ENCODE measurements at places on chromosomes 4 and X.

GRCh38 chr4:55884093-55884850 is 30.8 kb downstream of the EXOC1 start:
- DNase-seq, result peak; percentile 78

DNA sequence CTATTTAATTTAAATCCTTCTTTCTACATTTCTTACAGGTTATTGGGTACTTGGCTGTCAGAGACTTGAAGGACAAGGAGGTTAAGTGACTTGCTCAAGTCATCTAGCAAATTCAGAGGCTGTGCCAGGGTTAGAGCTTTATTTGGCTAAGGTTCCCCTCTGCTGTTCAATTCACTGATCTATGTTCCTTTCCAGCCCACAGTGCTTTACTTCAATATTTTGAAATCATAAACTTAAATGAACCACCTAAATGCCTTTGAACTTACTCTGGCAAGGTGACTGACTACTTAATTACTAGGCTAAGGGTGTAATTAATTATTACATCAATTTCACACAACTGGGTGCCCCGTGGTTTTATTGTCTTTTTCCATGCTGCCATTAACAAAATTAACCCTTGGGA is 288.7 kb downstream of the CAMK2D start:
- no peak for DNase-seq

DNA sequence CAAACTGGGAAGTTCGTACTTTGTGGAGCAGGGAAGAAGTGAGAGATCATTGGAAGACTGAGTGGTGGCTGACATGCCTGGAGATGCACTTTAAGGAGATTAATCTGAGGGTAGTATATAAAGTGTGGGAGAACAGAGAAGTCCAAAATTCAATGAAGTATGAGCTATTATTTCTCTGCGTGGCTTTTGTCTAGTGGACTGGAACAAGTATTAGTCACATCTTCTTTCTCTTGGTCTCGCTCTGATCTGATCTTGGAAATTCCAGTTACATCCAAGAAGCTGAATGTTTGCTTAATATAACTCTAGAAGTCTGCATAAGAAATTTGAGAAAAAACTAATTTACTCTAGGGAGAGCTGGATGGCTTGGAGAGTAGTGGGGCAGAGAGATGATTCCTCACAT is 64.8 kb upstream of the NR0B1 start:
- DNase-seq, result no peak

- DNase-seq, result no peak
These were observed 148.8 kb downstream of the CPEB2 start for GRCh38 chr4:15151033-15151432.

GRCh38 chr4:134490863-134491262 is 289.3 kb upstream of the PABPC4L start:
- DNase-seq, result no peak

GRCh38 chr4:169823685-169824084 is 65.9 kb upstream of the HPF1 start:
- peak; percentile 46 for DNase-seq

All from MV-4-11 (cell line).